ENCODE measurements at places on chromosomes 5 and 9. TPM values are rescaled to one million over a fixed set of nuclear protein-coding genes. Genes with fewer than 3 reads are reported as not detected.
A peak's percentile ranks its signal among the peaks of the same experiment; 100 is the strongest.

- DNase-seq, result no peak
Observed at GRCh38 chr5:98428806-98429205, 344.7 kb upstream of the RGMB start.

The FOXD4L6 gene
- polyA plus RNA-seq, result not detected

The GRXCR2 gene
- not detected for polyA plus RNA-seq

The CKMT2 gene
- 10.3 TPM for polyA plus RNA-seq

GRCh38 chr9:96086936-96087571, 211.6 kb downstream of the ERCC6L2 start:
- DNase-seq, result no peak

- DNase-seq, result no peak
Observed at GRCh38 chr9:36843964-36844363, 190.1 kb downstream of the PAX5 start.

The LCN9 gene
- not detected for polyA plus RNA-seq

The PPP1R2B gene
- polyA plus RNA-seq, result 0.10 TPM

The ANKRD18B gene
- 0.86 TPM for polyA plus RNA-seq

The GPR151 gene
- not detected for polyA plus RNA-seq

DNA sequence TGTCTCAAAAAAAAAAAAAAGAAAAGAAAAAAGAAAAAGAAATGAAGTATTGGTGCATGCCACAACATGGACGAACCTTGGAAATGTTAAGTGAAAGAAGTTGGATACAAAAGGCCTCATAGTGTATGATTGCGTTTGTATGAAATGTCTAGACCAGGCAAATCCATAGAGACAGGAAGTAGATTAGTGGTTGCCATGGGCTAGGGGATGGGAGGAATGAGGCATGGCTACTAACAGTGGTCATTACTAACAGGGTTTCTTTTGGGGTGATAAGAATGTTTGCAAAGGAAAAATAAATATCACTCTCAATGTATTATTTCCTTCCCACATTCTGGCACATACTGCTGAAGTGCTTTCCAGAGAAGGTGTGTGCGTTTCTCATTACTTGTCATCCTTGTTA, 44.1 kb downstream of the UGCG start:
- DNase-seq, result no peak

The ZNF454 gene
- 9.9 TPM for polyA plus RNA-seq

- DNase-seq, result no peak
Observed at GRCh38 chr9:113616621-113617496, 153.3 kb downstream of the RGS3 start.

GRCh38 chr5:65825408-65826328, 100.7 kb upstream of the ERBIN start:
- no peak for DNase-seq

DNA sequence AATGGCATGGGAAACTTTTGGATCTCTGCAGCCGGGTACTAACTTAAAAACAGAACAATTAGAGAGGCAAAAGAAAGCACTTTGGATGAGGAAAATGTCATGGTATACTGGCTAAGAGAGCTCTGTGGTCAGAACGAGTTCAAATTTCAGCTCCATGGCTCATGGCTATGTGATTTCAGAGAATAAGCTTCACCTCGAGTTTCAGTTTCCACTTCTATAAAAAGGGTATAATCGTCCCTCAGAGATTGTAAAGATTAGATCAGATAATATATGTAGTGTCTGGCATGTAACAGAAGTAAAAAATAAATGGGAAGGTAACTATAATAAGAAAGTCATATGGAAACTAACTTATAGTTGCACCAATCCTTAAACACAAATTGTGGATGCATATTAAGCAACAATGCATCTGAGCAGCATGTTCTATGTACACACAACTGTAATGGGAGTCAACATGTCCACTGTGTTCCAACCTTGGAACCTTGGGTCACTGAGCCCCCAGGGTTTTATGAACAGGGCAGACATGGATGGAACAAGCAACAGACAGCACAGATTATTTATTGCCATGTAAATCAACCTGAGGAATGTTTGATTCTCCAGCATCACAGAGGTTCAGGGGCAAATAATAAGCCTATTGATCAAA, 145.4 kb downstream of the MAPKAP1 start:
- no peak for DNase-seq

DNA sequence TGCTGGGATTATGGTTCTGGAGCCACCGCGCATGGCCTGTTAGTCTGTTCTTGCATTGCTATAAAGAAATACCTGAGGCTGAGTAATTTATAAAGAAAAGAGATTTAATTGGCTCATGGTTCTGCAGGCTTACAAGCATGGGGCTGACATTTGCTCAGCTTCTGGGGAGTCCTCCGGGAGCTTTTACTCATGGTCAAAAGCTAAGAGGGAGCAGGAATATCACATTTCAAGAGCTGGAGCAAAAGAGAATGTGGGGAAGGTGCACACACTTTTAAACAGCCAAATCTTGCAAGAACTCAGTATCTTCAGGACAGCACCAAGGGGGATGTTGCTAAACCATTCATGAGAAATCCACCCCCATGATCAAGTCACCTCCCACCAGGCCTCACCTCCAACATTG, 12.1 kb downstream of the JAK2 start:
- DNase-seq, result no peak

DNA sequence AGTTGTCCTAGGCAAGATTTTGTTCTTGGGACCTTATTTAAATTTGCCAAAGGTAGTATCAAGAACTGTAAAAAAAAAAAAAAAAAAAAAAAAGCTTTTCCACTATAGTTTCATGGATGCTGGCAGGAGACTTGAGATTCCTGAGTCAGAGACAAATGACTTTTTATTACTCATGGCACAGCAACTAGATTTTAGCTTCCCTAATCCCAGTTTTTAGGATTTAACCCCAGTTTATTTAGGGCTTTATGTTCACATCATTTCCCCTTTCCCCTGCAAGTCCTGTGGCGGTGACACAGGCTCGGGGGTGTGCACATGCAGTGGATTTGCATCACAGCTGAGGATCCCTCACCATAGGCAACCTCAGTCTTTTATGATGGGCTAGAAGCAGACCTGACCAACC, 144.9 kb downstream of the GOLPH3 start:
- no peak for DNase-seq

- no peak for DNase-seq
Observed at GRCh38 chr9:116812231-116813030, 125.3 kb downstream of the TRIM32 start.

The SPINK6 gene
- not detected for polyA plus RNA-seq

- peak; percentile 69 for DNase-seq
Observed at GRCh38 chr5:96483878-96484277, 50.8 kb upstream of the PCSK1 start.

The NR2F1-AS1 gene
- 59.1 TPM for polyA plus RNA-seq

The FOXE1 gene
- polyA plus RNA-seq, result not detected

DNA sequence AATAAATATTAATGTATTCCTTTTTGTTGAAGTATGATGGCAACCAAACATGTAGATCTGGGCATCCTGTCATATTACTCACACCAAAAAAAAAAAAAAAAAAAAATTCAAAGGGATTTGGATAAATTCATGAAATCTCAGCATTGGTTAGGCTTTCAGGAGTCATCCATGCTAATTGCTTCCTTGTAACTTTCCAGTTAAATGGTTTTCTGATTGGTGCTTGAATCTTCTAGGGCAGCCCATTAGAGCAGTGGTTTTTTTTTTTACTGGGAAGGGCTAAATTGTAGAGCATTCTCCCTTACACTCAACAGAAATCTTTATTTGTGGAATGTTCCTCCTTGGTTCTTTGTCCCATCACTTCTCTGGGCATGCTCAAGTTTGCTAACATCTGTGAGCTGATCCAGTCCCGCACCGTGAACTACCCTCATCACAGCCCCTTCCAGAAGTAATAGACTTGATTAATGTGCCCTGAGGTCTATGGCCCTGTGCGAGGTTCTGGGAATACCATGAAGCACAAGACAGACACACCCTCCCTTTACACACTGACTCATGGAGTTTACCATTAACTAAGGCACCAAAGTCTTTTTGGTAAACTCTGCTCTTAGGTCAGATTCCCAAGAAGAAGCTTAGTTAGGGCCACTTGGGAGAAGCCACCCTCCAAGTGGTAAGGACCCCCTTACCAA, 56.0 kb downstream of the RGS3 start:
- DNase-seq, result no peak

DNA sequence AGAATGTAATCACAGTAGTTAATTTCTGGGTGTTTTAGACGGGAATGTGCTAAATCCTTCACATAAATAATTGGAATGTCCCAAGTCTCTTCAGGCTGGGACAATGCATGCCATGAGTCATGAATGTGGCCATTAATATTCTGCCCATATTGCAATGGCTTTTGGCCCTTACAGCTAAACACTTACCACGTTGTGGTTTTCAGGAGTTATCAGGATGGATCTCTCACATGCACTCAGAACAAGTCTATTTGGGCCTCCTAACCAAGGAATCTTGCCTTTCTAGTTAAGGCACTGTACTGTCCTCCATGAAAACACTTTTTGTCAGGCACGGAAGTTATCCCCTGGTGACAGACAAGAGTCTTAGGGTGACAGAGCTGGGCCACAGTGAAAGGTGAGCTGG, 32.7 kb downstream of the PKD2L2 start:
- no peak for DNase-seq
